ENCODE measurements at places on chromosomes 2 and 18.
A peak's percentile ranks its signal among the peaks of the same experiment; 100 is the strongest.

GRCh38 chr2:67294218-67294617 lies 102.9 kb upstream of the ETAA1 start:
- DNase-seq: no peak

DNA sequence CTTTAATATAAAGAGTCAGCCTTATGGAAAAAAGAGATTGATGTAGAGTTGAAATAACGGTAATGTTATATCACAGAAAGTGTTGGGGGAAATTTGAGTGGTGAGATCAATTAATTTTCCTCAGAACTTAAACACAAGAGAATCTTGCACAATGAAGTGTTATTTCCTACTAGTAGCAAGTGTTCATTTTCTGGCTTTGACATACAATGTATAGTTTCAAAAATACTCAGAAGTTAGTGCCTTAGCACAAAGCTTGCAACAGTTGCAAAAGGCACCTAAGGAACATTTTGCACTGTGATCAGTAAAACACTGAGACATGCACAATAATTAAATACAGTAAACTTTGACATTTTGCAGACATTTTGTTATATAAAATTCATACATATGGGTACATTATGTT lies 161.2 kb downstream of the CD226 start:
- no peak for DNase-seq

DNA sequence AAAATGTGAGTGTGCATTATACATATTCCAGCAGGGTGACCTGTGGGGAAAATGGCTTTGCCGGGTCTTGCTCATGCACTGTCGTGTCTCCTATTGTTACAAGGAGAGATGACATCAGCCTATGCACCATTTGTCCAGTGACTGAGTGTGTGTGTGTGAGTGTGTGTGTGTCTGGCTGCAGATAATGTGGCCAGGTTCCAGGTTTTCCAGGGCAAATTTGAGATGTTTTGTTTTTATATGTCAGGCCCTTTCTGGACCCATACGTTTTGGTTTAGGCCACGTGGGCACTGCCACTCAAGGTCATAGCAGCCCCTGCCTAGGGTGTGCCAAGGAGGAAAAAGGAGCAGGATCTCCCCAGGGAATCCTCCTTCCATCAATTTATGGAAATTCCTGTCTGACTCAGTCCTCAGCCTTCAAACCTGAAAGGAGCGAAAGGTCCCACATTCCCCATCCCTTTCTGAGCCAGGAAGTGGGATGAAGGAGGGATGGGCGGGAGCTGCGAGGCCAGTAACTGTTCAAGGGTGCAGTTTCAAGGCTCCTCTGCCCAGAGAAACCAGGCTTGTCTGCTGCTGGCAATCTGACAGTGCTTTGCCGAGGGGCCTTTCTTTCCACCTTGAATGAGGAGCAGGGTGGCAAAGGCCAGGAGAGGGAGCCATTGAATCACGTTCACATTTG lies 93.0 kb upstream of the SMAD2 start:
- peak; percentile 78 for DNase-seq

DNA sequence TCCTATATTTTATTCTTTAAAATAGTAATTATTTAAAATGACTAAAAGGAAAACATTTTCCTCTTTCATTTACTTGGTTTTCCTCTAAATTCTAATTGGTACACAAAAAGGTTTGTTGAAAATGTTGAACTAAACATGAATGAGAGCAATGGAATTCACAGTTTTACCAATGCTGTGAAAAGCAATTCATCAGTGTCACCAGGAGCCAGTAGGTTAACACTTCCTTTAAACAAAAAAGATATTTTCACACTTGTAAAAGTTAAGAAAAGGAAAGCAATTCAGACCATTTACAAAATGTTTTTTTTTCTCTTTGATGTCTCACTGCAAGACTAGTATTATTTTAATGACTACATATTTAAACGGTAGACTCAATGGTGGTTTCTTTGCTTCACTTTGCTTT lies 341.6 kb downstream of the RIT2 start:
- DNase-seq: no peak

DNA sequence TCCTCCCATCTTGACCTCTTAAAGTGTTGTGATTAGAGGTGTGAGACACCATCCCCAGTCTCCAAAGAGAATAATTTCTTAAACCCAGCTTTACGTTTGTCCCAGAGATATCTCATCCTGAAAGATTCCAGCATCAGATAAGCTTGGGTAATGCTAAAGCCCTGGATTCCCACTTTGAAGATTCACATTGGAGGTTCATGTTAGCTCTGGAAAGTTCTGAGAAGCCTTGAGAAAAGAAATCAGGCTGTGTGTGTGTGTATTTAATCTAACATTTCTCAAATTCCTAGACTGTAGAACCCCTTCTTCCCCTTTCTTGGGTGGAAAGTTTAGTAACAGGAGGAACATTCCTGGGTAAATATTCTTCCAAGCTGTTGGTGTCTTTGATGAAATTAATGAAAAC lies 18.0 kb downstream of the ZNF532 start:
- no peak for DNase-seq

DNA sequence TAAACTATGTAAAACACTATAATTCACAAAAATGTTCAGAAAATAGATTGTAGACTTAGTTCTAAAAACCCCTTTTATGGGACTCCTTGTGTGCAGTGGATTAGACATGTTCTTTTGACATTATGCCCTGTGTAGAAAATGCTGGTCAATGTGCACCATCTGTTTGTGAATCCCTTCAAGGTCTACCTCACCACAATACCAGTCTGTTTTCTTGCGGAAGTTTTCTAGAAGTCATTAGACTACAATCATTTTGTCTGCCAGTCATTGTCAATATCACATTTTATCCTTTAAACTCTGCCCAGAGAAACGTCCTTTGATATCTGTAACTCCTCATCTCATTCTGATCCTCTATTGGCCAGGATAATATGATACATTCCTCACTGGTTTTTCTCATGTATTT lies 7.8 kb downstream of the ITGA4 start:
- DNase-seq: no peak

DNA sequence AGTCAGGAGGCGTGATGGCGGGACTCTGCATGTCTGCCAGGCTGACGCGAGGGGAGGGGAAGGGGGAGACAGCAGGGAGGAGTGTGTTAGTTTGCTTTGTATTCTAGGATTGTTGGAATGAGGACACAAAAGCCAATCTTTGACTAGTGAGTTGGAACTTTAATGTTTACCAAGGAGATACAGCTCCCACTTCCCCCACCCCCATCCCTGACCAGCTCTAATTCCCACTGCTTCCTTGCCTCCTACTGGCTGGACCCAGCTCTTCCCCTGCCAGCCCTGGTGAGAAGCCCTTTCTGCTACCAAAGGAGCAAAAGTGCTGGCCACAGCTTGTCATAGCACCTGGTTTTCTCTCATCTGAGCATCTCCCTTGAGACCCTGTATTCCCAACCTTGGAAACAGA lies 84.5 kb downstream of the CELF4 start:
- DNase-seq: no peak

DNA sequence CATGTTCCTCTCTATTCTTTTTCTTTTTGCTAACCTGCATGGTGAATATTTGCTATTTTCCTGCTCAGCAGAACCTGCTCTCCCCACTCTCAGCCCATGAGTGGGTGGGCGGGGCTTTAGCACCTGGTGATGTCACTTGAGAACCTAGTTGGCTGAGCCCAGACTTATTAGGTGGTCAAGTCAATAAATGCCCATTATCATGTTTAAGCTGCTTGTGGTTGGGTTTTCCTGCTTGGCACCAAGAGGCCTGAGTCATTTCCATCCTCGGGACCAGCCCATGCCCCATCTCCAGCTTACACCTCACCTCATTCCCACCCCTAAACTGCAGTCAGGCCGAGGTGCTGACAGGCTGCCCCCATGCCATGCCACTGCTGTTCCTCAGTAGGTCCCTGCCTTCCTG lies 226.6 kb downstream of the ANKRD30B start:
- no peak for DNase-seq

- no peak for DNase-seq
Observed at GRCh38 chr2:133835821-133836619, 267.8 kb upstream of the NCKAP5 start.

DNA sequence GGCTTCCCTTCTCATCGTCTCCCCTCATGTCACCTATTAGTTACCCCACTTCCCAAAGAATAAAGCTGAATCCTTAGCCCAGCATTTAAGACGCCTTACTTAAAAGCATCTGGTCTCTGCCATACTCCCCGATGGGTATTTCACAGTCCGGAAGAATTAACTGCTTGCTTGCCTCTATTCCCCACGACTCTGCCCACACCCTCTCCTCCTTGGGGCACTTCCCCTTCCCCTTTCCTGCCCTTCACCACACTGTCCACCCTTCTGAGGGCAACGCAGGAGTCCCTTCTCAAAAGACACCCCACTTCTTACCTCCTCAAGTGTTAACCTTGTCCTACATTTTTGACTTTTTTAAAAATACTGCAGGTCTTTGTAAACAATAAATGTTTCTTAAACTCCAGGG lies 60.1 kb upstream of the RMP24 start:
- DNase-seq: no peak

DNA sequence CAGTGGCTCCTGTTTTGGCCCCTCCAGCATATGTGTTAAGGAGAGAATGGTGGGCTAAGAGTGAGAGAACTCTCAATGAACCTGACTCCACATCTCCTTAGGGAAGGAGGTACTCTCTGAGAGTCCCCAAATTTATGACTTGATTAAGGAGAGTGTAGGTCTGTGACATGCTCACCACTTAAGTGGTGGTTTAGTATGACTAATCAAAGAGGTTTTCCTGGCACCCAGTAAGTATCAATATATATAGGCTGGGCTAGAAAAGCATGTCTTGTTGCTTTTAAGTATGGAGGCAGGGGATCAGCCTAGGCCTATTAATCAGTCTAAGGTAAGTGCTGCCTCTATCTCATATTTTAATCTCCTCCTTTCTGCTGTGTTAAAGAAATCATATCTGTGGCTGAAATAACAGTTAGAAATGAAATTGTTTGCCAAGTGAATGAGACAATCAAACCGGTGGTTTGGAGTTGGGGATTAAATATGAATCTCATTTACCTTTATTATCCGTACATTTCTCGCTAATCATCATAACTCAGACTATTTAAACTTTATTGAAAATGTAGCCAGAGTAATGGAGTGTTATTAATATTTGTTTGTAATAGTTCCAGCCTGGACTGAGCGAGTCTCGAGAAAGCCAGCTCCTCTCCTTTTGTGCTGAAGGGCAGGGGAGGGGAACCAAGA lies 107.7 kb upstream of the MEIS1 start:
- DNase-seq: no peak

DNA sequence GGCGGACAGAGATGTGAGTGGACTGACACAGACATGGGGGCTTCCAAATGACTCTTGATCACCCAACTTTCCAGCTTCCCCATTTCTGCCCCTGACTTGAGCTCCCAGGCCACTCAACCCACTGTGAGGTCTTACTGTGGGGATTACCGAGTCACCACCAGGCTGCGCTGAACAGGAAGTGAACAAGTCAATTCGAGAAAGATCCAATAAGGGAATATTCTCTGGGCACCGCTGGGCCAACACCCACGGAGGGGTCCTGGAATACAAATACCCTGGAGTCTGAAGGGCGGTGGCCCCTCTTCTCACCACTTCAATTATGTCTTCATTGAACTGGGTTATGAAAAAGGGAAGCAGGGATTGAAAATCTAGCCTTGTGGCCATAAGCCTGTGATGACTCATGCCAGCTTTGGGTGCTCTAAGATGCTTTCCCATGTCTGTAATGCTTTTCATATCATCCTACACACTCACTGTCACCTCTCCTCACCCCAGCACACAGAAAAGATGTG lies 37.7 kb downstream of the BCL11A start:
- DNase-seq: no peak

GRCh38 chr2:46945671-46946070 lies 30.1 kb upstream of the MCFD2 start:
- no peak for DNase-seq

DNA sequence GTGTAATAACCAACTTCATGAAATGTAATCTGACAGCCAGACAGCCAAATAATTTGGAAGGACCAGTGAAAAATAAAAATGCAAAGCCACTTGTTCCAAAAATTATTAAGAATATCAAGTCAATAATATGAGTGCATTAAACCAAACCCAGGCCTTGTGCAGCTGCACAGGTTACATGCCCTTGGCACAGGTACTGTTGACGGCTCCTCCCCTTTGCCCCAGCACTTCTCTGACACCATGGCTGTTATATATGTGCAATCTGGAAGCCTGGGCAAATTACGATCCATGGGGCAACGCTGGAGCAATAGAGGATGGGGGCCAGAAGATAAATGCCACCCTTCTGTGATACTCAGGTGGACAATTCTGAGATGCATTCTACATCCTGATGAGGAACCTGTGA lies 68.9 kb downstream of the METTL4 start:
- DNase-seq: no peak

DNA sequence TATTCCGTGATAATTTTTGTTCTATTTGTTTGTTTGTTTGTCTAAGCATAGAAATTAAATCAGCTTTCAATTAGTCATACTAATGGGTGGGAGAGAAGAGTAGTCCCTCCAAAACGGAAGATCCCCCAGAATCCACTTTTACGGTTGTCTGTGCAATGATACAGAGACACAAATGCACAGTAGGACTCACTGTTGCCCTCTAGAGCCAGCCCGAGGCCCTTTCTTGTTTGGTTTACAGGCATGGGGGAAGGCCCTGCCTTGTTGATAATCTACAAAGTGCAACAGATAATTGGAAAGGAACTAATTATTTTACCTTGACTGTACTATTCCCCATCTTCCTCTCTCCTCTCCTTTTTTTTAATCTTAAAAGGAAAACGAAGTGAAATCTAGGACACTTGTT lies 121.1 kb downstream of the ACOXL start:
- peak; percentile 25 for DNase-seq

DNA sequence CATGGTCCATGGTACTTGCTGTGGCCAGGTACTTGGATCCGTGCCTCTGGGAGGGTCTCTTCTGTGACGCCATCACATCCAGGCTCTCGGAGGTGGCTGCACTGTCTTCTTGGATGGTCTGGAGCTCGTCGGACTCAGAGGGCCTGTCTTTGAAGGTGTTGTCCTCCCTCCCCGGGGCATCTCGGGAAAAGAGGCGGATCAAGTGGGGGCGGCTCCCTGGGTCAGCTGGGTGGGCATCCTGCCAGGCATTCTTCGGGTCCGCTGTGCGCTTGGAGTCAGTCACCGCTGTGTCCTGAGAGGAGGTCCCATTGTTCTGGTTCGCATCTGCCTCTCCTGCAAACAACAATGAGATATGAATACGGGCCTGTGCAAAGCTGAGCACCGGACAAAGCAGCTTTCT lies 115.6 kb downstream of the MBP start:
- no peak for DNase-seq

DNA sequence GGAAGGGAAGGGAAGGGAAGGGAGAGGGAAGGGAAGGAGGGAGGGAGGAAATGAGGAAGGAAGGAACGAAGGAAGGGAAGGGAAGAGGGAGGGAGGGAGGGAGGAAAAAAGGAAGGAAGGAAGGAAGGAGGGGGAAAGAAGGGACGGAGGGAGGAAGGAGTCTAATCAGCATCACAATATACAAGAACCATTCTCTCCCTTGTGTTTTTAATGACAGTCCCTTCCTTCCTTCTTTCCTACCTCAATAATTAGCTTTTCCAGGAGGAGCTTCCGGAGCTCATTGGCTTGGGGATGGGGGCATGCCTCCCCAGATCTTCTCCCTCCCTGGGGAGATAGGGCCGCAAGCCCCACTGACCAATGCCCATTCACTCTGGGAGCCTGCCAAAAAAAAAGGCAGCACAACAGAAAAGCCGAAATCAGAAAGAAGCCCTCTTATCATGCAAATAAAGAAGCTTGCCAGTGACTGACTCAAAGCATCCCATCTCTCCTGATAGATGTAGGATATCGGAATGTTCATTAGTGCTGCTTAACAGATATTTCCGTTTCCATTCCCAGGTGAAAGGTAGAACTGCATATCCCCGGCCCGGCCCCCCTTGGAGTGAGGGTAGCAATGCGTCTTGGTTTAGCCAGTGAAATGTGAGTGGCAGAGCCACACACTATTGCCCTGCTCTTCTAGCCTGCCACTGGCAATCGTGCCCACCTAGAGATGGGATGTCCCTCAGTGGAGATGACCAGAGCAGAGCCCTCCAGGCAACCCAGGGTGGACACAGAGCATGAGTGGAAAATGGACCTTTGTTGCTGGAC lies 17.8 kb upstream of the SMAD7 start:
- DNase-seq: no peak

Measured in NCI-H1417 (cell line).